ENCODE measurements at places on chromosomes 16 and 17.

DNA sequence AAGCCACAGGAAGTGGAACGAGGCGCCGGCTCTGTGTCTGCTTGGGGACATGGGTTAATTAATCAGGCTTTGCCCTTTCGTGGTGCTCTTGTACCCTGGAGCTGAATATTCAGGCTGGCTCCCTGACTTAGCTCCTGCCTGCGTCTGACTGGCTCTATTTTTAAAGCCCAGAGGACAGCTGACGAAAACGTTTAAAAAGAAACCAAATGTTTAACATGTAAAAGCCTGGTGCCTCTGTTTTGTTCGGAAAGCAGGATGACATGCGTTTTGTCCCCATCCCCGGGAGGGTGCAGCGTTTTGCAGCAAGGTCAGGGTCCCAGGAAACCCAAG lies 61.1 kb downstream of the NT5M start:
- no peak for DNase-seq

GRCh38 chr17:63984236-63984635 lies 11.5 kb upstream of the SCN4A start:
- no peak for DNase-seq

DNA sequence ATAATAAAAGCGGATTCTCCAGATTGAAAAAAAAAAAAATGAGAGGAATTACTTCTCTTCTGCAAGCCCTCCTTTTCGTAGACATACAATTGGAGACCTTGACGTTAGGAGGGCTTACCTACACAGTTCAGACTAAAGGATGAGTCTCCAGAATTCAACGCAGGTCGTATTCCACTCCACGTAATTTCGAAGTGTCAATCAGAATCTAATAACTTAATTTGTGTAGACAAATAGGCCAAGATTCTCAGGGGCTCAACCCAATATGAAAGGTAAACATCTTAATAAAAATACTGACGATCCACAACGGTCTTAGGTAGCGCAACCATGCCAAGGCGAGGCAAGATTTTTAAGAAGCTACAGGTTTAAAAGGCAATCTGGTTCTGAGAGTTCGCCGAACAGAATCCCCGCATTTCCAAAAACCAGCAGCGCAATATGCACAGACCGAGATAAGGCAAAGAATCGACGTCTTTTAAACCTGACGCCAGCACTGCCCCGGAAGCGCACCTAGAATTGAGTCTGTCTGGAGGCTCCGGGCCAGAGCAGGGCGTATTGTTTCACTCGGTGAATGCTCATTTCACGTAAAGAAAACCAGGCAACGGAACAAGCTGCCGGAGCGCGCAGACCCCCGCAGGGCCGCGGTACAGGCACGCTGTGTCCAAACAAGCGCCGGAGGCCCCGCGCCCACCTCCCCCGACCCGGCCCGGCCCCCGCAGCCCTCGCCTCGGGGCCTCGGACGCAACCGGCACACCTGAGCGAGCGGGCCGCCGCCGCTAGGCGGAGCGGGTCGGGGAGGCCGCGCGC lies 623 bp downstream of the MBTPS1 start:
- DNase-seq: no peak

- no peak for DNase-seq
These were observed 2.4 kb upstream of the BRD7 start for GRCh38 chr16:50371036-50371716.

DNA sequence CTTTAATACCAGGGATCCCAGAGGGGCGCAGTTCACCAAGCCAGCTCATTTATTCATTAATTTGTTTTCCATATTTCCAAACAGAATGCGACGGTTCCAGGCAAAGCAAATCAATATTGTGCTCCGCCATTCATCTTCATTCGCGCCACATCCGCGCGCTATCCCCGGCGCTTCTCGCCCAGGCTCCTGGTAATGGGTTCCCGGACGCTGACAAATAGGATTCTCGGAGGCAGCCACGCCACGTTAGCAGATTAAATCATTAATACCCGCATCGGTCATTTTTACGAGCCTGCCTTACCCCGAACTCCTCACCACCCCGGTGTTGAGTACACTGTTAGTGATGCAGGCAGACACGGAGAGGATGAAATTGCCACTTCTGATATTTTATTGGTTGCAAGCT lies 26.0 kb upstream of the C16orf82 start:
- no peak for DNase-seq

DNA sequence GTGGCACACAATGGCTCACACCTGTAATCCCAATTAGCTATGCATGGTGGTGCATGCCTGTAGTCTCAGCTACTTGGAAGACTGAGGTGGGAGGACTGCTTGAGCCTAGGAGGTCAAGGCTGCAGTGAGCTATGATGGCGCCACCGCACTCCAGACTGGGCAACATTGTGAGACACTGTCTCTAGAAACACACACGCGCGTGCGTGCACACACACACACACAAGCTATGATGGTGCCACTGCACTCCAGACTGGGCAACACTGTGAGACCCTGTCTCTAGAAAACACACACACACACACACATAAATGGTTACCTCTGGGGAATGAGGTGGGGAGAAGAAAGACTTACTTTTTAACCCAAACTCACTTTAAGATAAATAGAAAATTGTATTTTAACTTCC lies 16.4 kb downstream of the FBXL20 start:
- DNase-seq: no peak

GRCh38 chr17:54270499-54270898 lies 447.8 kb downstream of the KIF2B start:
- no peak for DNase-seq

- no peak for DNase-seq
These were observed 4.3 kb downstream of the KRT37 start for GRCh38 chr17:41420134-41420533.

DNA sequence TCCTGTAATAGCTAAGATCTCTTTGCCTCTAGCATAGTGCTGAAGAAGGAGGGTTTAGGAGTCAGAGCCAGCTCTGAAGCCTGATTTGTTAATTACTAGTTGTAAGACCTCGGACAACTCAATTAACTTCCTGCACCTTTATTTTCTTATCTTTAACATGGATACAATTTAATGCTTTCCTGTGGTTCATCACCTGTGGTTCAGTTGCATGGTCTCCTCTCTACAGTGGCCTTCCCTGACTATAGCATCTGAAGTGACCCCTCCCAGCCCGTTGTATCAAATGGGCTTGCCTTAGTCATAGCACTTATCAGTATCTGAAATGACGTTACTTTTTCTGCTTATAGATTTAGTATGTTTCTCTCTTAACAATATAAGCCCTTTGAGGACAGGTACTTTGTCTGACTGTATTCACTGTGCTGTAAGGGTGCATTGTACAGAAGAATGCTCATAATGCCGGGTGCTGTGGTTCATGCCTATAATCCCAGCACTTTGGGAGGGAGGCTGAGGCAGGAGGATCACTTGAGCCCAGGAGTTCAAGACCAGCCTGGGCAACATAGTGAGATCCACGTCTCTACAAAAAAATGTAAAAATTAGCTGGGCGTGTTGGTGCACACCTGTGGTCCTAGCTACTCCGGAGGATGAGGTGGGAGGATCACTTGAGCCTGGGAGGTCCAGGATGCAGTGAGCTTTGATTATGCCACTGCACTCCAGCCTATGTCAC lies 2.6 kb upstream of the NDE1 start:
- DNase-seq: no peak

DNA sequence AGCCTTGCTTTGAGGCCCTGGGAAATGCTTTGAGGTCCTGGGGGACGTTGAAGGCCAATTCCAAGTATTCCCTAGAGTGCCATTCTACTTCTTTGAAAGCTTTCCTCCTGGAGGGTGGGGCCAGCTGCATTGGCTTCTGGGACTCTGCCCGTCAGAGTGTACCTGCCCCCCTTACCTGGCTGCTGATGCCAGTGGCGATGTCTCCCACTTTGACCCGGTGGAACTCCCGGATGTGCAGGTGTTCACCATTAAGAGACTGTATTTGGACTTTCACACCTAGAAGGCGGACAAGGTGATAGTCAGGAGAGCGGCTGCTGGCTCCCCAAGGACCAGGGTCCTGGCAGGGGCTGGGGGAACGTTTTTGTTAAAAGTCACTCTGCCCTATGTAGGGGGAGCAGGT lies 3.1 kb upstream of the SPATA32 start:
- DNase-seq: no peak

GRCh38 chr17:34624767-34625383 lies 45.5 kb downstream of the TMEM132E start:
- DNase-seq: no peak

- no peak for DNase-seq
These were observed 2.5 kb upstream of the MAF start for GRCh38 chr16:79603055-79603454.

DNA sequence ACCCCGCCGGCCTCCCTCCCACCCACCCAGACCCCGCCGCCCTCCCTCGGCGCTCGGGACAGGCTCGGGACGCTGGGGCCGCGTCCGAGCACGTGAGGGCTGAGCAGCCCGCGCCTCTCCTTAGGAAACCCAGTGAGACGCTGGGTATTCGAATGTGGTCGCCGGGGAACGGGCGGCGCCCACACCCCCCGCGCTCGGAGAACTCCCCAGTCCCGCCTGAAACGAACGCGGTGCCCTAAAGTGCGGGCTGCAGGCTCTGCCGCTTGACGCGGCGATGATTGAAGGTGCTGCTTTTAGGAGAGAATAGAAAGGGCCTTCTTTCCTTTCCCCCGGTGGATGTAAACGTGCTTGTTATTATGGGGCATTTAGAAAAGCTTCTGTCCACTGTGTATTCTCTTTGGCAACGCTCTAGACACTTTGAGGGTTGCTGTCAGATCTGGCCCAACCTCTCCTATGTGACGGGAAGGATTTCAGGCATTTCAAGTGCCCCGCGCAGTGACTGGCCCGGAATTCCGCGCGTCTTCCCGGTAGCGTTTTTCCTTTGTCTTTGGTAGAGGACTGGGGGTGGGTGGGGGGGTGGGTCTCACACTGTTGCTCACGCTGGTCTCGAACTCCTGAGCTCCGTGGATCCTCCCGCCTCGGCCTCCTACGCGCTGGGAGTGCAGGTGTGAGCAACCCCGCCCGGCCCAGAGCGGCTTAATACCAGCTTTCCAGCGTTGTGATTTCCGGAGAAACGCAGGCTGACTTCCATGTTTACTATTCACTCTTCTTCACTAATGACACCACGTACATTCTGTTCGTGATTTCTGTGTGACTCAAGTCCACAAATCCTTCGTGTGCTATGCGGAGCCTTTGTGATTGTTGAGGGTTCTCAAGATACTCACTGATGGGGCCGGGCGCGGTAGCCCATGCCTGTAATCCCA lies 21.8 kb upstream of the FOXK2 start:
- DNase-seq: peak; percentile 54

DNA sequence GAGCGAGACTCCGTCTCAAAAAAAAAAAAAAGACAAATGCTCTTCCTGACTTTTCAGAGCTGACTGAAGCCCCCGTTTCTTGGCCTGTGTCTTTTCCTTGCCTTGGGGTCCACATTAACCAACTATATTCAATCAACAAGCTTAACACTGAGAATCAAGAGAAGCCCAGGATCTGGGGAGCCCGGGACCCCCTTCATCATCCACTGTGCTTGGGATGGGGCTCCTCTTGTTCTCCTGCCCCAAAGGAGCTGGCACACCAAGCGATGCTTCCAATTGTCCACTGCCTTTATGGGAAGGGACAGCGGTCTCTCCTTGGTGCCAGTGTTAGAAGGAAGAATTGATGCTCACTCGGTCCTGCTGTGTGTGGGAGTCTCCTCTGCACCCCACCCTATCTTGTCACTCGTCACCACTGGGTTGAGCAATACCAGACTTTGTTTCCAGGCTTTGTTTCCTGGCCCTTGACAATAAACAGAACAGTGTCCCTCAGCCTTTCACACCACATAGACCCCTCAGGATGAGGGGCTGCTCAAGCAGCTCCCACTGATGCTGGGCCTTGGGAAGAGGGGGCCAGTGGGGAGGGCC lies 146.7 kb downstream of the KCNJ12 start:
- no peak for DNase-seq

DNA sequence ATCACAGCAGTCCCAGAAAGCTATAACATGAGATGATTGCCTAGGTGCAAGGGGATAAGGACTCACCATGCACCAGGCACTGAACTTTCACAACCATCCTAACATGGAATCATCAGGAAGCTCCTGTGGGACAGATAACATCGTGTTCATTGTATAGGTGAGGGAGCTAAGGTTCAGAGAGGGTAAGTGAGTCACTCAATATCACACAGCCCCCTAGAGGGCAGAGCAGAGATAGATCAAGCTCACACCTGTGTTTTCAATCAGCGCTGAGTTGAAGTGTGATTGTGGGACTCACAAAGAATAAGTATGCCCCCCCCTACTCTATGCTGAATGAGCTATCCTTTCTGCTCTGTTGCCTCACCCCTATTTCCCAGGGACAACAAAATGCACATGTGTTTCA lies 377.7 kb upstream of the ERCC4 start:
- no peak for DNase-seq

DNA sequence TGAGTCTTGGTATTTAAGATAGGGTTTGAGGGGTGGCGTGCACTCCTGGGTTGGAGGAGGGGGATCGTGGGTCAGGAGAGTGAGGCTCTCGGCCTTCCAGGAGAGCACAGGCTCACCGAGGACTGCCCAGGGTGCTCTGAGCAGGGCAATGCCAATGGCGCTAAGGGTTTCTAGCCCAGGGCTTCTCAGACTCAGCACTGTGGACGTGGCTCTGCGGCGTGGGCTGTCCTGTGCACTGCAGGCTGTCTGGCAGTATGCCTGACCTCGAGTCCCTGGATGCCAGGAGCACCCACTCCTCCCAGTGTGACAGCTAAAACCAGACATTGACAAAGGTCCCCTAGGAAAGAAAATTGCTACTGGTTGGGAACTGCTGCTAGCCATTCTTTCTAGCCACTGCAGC lies 37.2 kb upstream of the ENDOV start:
- no peak for DNase-seq

GRCh38 chr17:50149417-50150353 lies 792 bp downstream of the PPP1R9B start:
- DNase-seq: peak; percentile 74

DNA sequence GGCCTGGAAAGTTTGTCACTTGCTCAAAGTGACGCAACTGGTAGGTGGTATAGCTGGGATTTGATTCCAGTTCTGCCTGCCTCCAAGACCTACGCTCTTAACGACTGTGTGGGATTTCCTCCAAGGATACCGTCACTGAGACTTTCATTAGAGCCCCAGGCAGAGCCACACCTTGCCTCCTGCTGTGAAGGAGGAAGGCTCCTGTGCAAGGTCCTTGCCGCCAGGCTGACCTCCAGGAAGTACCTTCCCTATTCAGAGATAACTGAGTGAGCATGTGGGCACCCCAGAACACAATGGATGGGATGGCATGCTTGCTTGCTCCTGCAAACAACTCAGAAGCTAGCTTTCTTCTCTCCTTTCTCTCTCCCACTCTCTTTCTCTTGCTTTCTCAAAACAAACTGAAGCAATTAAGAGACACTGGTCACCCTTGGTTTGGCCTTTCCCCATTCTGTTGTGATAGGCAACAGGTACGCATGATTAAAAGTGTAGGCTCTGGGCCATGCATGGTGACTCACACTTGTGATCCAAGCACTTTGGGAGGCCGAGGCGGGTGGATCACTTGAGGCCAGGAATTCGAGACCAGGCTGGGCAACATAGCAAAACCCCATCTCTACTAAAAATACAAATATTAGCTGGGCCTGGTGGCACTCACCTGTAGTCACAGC lies 30.7 kb downstream of the CACNG3 start:
- no peak for DNase-seq

DNA sequence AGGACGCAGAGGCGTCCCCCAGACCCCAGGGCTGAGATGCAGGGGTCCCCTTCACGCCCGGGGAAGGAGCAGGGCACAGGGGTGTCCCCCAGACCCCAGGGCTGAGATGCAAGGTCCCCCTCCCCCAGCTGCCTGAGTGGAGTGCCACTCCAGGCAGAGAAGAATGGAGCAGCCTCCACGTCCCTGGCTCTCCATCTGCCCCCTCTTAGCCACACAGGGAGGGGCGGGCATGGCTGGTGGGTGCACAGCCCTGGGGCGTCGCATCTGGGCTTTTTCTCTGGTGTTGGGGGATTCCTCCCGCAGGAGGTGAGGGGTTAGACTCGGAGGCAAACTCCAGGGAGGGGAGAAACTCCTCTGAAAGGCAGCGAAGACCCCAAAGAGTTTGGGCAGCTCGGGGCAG lies 17.5 kb downstream of the CIBAR2 start:
- no peak for DNase-seq
